ENCODE measurements at places on chromosomes 3 and 15.
A peak's percentile ranks its signal among the peaks of the same experiment; 100 is the strongest.

DNA sequence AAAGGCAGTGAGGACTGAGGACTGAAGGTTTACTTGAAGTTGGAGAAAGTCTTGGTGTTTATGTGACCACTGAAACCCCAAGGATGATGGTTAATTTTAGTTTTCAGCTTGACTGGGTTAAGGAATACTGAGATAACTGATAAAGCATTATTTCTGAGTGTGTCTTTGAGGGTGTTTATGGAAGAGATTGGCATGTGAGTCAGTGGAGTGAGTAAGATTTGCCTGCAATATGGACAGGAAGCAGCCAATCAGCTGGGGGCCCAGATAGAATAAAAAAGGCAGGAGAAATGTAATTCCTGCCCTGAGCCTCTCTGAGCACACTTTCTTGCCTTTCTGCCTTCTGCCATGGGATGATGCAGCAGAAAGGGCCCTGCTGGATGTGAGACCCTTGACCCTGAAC is 92.4 kb downstream of the KBTBD8 start:
- DNase-seq = no peak

- DNase-seq = no peak
These were observed 42.6 kb upstream of the SEMA6D start for GRCh38 chr15:47674586-47675232.

- DNase-seq = no peak
These were observed 279.1 kb upstream of the THRB start for GRCh38 chr3:24773798-24774197.

DNA sequence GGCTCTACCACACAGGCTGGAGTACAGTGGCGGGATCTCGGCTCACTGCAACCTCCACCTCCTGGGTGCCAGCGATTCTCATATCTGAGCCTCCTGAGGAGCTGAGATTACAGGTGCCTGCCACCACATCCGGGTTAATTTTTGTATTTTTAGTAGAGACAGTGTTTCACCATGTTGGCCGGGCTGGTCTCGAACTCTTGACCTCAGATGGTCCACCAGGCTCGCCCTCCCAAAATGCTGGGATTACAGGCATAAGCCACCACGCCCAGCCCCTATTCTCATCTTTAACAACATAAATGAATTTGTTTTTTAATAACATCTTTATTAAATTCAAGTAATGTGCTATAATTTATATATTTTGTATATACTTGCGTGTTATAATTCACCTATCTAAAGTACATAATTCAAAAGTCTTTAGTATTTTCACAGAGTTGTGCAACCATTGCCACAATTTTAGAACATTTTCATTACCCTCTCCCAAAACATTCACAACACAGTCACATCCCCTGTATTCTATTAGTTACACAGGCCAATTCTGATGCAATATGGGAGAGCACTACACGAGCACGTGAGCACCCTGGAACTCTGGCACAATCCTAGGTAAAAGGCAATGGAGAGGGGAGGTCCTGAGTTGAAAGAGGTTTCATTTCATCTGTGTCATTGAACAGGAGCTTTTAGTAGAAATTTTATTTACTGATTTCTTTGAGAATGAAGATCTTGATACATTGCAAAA is 21.2 kb upstream of the MTMR14 start:
- no peak for DNase-seq

DNA sequence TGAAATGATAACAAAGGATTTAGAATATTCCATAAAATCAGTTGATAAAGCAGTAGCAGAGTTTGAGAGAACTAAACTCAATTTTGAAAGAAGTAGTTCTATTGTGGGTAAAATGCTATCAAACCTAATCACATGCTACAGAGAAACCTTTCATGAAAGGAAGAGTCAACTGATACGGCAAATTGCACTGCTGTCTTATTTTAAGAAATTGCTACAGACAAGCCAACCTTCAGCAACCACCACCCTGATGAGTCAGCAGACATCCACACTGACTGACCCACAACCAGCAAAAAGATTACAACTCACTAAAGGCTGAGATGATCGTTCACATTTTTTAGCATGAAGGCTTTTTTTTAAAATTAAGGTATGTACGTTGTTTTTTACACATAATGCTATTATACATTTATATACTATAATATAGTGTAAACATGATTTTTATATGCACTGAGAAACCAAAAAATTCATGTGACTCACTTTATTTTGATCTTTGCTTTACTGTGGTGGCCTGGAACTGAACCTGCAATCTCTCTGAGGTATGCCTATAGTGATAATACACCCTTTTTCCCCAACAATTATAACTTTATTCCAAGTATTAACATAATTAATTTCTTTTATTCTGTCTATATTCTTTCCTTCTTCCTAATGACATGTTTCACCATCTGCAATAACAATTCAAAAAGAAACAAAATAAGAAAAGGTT is 109.9 kb downstream of the TBC1D5 start:
- DNase-seq = no peak

- no peak for DNase-seq
These were observed 933 bp upstream of the APEH start for GRCh38 chr3:49673121-49673714.

DNA sequence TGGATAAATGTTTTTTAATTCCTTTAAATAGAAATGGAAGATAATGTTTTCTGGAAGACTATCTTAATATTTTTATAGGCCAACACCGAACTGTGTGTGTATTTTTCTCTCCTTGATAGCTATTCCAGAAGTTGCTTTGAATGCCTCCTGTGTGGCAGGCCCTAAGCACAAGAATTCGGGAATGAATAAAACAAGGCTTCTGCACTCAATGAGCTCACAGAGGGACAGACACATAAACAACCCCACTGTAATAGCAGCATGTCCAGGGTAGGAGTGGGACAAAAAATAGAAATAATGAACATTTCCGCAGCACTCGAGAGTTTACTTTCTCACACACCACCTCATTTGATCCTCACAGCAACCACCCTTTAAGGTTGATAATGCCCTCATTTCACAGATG is 18.0 kb downstream of the SRGAP3 start:
- no peak for DNase-seq

GRCh38 chr3:41169023-41169422 is 30.3 kb upstream of the CTNNB1 start:
- no peak for DNase-seq

GRCh38 chr3:55180161-55180560 is 252.3 kb upstream of the LRTM1 start:
- no peak for DNase-seq

DNA sequence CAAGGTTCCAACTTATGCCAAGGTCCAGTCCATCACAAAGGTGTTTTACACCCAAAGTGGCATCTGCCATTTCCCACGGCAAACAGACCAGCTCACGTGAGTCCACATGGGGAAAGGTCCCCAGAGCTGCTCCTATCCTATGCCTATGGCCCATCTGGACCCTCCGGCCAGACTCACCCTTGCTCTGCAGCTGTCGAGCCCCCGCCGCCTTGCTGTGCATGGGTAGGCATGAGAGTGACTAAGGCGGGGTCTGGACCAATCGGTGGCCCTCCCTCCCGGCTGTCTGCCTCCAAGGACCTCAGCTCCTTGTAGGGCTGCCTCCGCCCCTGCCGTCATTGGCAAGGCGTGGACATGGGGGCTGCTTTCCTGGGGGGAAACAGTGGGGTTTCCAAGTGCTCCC is 26.9 kb downstream of the DNASE1L3 start:
- no peak for DNase-seq

DNA sequence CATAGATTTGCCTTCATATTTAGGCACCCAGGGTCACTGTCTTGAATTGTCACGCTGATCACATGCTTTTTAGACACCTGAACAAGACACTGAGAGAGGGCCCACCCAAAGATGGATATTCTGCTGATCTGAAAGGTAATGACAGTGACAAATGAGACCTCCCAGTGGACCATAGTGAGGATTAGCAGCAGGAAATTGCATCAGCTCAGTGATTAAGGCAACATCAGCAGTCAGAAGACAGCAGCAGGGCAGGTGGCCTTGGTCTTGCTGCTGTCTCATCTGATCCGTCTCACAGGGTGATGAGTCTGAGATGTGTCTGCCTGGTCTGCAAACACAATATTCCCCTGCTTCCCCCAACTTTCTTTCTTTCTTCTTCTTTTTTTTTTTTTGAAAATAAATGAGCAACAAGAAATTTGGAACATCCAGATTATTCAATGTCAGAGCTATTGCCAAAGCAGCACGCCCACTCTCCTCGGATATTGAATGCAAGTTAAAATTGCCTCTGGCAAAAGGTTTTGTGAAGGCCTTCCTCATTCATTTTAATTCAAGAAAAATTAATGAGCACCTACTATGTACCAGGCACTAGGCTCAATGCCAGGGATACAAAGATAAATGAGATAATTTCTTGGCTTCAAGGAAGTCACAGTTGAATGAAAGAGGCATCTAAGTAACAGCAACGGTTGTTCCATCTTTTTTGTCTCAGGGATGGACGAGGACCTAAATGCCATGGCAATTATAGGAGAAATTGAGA is 14.1 kb downstream of the OTOL1 start:
- no peak for DNase-seq

DNA sequence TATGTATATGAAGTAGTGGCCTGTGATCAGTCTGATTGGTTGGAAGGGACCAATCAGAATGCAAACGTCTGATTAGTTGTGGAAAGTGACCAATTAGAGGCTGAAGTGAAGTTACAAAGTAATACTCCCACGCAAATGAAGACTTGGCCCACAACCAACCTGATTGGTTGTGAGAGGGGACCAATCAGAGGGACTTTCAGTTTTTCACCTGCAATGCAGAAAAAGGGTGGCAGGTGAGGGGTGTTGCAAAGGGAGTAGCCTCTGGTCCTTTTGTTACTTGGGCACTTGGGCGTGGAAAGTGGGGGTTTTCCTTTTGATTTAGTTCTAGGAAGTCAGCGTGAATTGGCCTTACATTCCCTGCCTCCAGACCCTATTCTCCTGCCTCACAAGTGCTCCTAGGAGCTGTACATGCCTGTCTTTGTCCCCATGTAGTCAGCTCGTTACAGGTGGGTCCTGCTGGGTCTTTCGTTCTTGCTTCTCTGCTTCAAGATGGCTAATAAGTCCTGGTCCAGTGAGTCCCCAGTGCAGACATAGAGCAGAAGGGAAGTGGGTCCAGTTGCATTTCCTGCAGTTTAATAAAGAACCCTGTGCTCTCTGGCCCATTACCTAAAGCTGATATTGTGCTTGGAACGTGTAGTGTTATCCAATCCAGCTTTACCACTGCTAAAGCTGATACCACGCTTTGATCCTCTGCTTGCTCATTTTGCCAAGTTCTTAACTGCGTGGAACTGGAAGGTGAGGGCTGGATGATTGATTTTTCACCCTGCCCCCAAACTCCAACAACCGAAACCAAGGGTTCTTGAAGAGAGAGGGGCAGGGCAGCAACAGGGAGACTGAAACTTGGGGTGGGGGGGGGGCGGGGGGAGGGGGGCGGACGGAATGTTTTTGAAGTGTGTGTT is 46.0 kb upstream of the CD47 start:
- no peak for DNase-seq

- peak; percentile 70 for DNase-seq
These were observed 1.9 kb downstream of the GNAI2 start for GRCh38 chr3:50237754-50238548.

DNA sequence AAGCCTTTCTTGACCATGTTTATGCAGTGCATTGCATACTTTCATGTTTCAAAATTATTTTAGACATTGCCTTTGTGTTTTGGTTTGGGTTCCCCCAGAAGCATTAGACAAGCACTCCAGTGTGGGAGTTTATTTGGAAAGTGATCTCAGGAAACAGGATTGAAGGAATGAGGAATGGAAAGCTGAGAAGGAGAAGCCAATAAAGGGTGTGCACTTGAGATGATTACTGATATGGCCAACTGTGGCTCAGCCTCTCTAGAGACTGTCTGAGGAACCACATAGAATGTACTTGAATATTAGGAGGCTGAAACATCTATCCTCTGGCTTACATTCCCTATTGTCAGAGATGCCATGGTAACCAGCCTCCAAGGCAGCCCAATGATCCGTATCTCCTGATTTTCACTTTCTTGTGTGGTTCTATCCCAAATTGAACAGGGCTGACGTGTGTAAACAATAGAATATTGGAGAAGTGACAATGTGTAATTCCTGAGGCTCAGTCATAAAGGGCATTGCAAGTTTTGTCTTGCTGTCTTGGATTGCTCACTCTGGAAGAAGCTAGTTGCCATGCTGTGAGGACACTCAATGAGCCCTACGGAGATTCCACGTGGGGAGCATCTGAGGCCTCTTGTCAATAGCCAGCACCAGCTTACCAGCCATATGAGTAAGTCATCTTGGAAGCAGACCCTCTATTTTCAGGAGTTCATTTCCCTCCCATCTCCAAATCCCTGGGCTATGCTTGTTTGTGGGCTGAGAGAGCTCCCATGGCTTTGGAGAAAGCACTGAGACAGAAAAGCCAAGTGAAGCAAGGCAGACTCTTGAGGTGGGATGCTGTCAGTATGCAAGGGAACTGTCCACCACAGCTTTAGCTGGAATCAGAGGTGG is 84.7 kb downstream of the SCN11A start:
- DNase-seq = no peak

DNA sequence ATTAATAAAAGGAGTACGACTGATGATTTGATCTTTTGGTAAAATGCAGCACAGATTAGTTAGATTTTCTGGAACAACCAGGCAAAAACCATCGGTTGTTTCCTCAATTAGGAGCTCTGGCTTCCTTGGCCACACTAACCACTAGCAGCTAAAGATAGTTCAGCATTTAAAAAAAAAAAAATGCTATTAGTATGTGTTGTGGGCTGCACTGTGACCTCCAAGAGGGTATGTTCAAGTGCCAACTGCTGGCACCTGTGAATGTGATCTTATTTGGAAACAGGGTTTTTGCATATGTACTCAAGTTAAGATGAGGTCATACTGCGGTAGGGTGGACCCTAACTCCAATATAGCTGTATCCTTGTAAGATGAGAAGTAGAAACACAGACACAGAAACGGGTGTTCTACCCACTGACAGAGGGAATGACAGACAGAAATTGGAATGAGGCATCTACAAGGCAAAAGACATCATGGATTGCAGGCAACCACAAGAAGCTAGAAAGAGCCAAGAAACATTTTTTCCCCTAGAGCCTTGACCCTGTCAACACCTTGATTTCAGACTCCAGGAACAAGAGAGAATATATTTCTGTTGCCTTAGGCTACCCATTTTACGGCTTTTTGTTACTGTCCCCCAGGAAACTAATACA is 534.6 kb upstream of the ROBO2 start:
- DNase-seq = no peak

GRCh38 chr3:50003216-50003615 is 63.3 kb downstream of the RBM6 start:
- no peak for DNase-seq

DNA sequence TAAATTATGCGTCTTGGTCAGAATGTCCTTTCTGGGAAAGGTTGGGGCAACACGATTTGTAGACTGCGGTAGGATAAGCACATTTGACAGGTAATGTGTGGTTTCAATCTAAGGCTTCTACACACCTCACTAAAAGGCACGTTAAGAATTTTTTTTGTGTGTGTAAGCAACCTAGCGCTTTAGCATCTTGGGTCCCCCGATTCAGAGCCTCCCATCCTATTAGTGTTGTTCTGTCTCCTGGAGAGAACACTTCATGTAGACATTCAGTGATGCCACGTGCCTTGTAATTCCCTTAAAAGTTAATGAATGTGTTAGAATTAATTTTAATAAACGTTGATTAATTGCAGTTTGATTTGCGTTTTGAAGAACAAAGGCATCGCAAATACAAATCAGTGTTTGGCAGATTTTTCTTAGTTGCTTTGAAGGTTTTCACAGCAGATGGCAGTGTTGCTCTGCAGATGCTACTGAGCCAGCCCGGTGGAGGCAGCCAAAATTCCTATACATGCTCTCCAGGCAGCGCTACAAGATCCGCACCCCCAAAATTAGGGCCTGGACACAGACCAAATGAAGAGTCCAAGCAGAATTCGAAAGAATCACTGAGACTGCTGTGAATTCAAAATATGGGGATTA is 63.5 kb downstream of the OTOL1 start:
- no peak for DNase-seq

All from stimulated activated CD4-positive, alpha-beta T cell treated with anti-CD3 and anti-CD28 coated beads, TNF-alpha, amount 100 ng/mL, for 1 hour (primary cell).